HCT116 (cell line): ENCODE measurements at places on chromosomes 6 and 20. TPM values are rescaled to one million over a fixed set of nuclear protein-coding genes. Genes with fewer than 3 reads are reported as not detected.

GRCh38 chr6:111503660-111504059 is 20.6 kb upstream of the REV3L start:
- no peak overlapping the region for H3K4me3 ChIP-seq
- H3K36me3 ChIP-seq, result no peaks in the 10 kb centered on the region

- H3K36me3 ChIP-seq, result no peaks in the 10 kb centered on the region
- H3K27ac ChIP-seq, result no peak overlapping the region
- H3K27me3 ChIP-seq, result no peaks in the 10 kb centered on the region
- H3K4me1 ChIP-seq, result no peaks in the 10 kb centered on the region
Observed at GRCh38 chr20:38153401-38153800, 11.7 kb downstream of the TGM2 start.

Gene PIM1
- 26.2 TPM for total RNA-seq

DNA sequence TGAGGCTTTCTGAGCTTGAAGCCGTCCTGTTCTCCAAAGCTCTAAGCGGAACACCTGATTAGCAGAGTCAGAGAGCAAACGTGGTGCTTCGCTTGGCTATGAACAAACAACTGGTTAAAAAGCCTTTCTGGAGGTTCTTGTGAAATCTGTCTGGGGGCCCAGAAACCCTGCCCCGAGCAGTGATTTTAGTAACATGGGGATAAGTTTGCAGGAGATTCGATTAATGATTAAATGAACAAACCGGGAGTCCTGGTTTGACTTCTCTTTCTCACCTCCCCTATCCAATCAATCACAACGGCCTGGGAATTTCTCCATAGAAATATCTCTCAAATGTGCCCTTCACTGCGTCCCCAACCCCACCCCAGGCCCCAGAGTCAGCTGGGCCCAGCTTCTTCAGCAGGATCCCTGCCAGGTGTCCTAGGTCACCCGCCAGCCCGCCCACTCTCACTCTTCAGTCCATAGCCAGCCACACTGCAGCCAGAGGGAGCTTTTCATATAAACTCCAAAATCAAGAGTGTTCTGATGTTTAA is 43.6 kb downstream of the ZDHHC14 start:
- no peak overlapping the region for H3K4me3 ChIP-seq
- no peaks in the 10 kb centered on the region for H3K27me3 ChIP-seq
- no peak overlapping the region for H3K27ac ChIP-seq

Gene HDGFL1
- not detected for total RNA-seq

Gene SLC17A9
- 37.6 TPM for total RNA-seq

GRCh38 chr6:103769431-103769830 is 1090.3 kb downstream of the HACE1 start:
- no peaks in the 10 kb centered on the region for H3K27me3 ChIP-seq
- no peaks in the 10 kb centered on the region for H3K4me1 ChIP-seq
- H3K4me3 ChIP-seq, result no peak overlapping the region
- no peaks in the 10 kb centered on the region for H3K36me3 ChIP-seq
- no peak overlapping the region for H3K27ac ChIP-seq

Gene PTCHD4
- 1.1 TPM for total RNA-seq

GRCh38 chr6:170100046-170100445 is 190.8 kb downstream of the DLL1 start:
- H3K27me3 ChIP-seq, result no peaks in the 10 kb centered on the region
- no peak overlapping the region for H3K4me3 ChIP-seq
- H3K4me1 ChIP-seq, result no peaks in the 10 kb centered on the region
- no peak overlapping the region for H3K27ac ChIP-seq
- H3K36me3 ChIP-seq, result no peaks in the 10 kb centered on the region

- no peaks in the 10 kb centered on the region for H3K27me3 ChIP-seq
- no peak overlapping the region for H3K4me3 ChIP-seq
- no peak overlapping the region for H3K27ac ChIP-seq
- peaks cover 23% of the 10 kb centered on the region for H3K4me1 ChIP-seq
- DNase-seq, result no peak
Observed at GRCh38 chr20:11448554-11448953, 469.1 kb upstream of the BTBD3 start.

Gene GHRH
- not detected for total RNA-seq

DNA sequence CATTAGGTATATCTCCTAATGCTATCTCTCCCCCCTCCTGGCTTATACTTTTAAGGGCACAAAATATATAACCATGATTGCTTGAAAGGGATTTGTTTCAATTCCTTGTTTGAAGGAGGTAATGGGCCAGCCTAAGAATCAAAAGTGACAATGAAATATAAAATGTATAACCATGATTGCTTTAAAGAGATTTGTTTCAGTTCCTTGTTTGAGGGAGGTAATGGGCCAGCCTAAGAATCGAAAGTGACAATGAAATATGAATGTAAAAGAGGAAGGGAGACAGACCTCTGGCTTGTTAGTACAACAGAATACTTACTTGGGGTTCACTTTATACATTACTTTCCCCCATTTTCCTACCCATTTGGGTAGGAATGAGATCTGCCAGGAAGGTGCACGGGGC is 55.5 kb downstream of the FOXC1 start:
- H3K4me1 ChIP-seq, result no peaks in the 10 kb centered on the region
- H3K36me3 ChIP-seq, result no peaks in the 10 kb centered on the region
- no peak for DNase-seq
- H3K4me3 ChIP-seq, result no peak overlapping the region
- H3K27me3 ChIP-seq, result no peaks in the 10 kb centered on the region
- H3K27ac ChIP-seq, result no peak overlapping the region
